BJ (cell line): ENCODE measurements at places on chromosomes 2 and 18.

DNA sequence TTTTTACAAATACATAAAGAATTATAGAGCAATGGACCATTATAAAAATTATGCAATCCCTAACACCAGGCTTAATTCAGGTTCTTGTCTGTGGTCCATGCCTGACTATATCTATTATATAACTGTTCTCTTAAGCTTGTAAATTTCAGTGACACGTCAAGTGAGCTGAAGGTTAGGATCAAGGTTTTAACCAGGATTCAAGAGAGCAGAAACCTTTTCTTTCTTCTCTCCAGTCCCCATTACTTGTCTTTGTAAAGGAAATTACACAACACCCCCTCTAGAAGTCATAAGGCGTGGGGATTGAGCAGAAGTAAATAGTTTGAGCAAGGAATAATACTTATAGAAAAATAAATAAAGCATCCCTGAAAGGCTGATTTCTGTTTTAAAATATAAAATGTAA lies 122.0 kb downstream of the ZNF521 start:
- no peak for DNase-seq

GRCh38 chr2:52292801-52293200 lies 1260.9 kb upstream of the NRXN1 start:
- DNase-seq: no peak

GRCh38 chr18:71554686-71555085 lies 989.5 kb downstream of the CBLN2 start:
- no peak for DNase-seq

DNA sequence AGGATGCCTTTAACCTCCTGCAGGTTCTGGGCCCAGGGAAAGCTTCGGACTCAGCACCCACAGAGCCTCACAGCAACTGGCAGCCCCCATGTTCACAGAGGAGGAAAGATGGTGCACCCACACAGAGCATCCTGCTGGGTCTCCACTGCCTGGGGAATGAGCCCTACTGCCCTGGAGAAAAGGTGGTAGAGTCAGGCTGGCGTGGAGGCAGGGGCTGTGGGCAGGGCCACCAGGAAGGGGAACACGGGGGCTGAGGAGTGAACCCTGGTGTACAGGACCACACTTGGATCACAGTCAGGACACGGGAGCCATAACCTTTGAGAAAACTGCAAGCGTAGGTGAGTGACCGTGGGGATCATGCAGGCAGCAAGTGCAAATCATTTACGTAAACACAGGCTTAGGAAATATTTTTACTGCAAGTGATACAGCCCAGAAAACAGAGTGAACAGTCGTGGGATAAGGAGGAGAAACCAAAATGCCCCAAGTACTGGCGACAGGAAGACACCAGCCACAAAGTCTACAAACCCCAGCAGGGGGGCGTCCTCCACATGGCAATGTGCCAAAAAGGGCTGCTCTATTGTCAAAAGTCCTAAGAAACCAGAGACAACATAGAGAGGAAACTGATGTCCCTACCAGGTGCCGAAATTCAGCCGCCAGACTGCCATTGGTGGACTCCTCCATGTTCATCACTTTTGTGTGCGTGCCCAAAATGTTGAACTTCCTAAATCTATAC lies 27.6 kb downstream of the STAT1 start:
- no peak for DNase-seq
